NCI-H524 treated with DMSO at 0.1 percent for 48 hours (cell line): ENCODE measurements at places on chromosomes 13 and 19.
A peak's percentile ranks its signal among the peaks of the same experiment; 100 is the strongest.

GRCh38 chr13:21948769-21949474 lies 278.0 kb downstream of the FGF9 start:
- no peak for DNase-seq

DNA sequence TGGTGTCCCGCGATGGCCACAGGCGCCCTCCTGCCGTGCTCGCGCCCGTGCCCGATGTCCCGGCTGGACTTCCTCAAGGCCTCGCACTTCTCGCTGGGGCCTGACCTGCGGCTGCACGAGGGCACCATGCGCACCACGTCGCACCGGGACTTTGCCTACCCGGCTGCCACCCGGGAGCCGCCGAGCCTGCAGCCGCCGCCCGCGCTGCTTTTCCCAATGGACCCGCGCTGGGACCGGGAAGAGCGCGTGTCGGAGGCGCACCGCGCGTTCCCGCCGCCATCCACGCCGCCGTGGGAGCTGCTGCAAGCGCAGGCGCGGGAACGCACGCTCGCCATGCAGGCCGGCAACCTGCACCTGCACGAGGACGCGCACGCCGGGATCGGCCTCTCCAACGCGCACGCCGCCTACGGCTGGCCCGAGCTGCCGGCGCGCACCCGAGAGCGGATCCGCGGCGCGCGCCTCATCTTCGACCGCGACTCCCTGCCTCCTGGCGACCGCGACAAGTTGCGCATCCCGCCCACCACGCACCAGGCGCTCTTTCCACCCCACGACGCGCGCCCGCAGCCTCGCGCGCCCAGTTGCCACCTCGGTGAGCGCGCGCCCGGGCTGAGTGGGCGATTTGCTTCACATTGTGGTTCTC lies 12.1 kb upstream of the PEX11G start:
- peak; percentile 48 for DNase-seq

DNA sequence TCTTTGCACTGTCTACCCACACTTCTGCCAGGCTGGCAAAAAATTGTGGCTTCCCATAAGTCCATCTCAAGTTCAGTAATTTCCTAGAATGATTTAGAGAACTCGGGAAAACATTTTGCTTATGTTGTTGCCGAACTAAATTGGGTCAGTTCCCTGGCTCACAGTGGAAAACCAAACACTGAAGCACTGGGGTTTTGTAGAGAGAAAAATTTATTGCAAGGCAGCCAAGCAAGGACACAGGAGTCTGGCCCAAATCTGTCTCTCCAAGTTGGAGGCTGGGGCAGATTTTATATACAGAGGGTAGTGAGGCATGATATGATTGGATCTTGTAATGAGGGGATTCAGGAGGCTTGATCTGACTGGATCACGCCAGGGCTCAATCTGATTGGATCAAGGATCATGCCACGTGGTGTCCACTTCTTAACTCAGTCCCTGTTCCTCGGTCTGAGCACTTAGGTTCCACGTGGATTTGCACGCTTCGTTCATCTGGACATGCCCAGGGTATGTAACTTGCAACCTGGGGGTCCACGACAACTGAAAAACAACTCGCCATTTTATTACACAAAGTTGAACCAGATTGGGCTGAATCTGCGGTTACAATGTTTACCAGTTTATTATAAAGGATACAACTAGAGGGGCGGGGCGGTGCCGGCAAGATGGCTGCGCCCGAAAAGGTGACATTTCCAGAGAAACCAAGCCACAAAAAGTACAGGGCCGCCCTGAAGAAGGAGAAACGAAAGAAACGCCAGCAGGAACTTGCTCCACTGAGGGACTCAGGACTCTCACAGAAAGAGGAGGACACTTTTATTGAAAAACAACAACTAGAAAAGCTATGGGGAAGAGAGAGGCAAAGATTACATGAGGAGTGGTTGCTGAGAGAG lies 7.3 kb downstream of the CD209 start:
- no peak for DNase-seq

- no peak for DNase-seq
Measured at GRCh38 chr13:89897681-89898080, 1449.8 kb upstream of the MIR17HG start.

DNA sequence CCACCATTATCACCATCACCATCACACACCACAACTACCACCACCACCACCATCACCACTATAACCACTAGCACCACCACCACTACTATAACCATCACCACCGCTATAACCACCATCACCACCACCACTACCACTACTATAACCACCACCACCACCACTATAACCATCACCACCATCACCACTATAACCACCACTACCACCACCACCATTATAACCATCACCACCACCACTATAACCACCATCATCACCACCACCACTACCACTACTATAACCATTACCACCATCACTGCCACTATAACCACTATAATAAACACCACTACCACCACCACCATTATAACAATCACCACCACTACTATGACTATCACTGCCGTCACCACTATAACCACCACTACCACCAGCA lies 173.2 kb downstream of the DCLK1 start:
- no peak for DNase-seq

DNA sequence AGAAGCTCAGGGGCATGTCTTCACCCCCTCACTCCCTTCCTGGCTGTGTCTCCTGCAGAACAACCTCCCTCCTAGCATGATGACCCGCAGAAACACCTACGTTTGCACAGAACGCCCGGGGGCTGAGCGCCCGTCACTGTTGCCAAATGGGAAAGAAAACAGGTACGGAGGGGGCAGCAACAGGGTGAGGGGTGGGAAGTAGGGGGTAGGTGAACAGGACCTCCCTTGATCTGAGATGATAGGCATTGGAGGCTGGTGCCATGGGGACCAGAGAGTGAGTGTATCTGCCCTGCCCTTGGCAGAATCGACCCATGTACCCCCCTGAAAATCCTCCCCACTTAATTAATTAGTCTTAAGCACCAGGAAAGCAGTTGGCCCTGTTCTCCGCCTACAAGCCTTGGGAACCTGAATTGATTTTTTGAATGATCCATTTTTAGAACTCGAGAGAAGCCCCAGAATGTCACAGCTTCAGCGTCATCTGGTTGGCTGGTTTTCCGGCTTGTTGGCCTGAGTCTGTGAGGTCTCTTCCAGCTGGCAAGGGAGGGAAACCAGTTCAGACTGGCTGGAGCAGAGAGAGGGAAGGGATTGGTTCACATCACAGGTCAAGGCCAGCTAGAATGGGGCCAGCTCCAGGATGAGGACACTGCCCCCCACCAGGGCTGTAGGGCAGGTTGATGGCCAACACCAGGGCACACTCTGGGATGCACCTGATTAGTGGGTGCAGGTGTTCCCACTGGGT lies 28.2 kb downstream of the CKM start:
- DNase-seq, result no peak

- no peak for DNase-seq
Measured at GRCh38 chr13:50672025-50672424, 171.5 kb downstream of the DLEU7 start.

GRCh38 chr13:26053418-26053980 lies 1.7 kb upstream of the SHISA2 start:
- no peak for DNase-seq

DNA sequence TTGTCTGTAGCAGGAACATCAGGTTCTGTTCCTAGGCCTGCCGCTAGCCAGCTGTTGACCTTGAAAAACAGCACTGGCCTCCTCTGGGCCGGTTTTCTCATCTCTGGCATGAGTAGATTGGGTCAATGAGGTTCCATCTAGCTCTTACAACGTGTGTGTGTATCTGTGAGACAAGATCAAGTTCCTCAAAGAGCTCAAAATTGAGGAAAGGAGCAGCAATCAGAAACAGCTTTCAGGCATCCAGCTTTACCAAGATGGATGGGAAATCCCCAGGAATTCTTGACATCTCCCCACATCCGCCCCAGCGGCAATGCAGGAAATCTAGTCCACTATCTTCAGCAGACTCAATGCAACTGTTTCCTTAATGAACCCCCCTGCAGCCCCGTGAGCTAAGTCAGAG lies 4.9 kb downstream of the FLT1 start:
- no peak for DNase-seq

GRCh38 chr19:1761528-1762242 lies 8.4 kb downstream of the ONECUT3 start:
- no peak for DNase-seq

DNA sequence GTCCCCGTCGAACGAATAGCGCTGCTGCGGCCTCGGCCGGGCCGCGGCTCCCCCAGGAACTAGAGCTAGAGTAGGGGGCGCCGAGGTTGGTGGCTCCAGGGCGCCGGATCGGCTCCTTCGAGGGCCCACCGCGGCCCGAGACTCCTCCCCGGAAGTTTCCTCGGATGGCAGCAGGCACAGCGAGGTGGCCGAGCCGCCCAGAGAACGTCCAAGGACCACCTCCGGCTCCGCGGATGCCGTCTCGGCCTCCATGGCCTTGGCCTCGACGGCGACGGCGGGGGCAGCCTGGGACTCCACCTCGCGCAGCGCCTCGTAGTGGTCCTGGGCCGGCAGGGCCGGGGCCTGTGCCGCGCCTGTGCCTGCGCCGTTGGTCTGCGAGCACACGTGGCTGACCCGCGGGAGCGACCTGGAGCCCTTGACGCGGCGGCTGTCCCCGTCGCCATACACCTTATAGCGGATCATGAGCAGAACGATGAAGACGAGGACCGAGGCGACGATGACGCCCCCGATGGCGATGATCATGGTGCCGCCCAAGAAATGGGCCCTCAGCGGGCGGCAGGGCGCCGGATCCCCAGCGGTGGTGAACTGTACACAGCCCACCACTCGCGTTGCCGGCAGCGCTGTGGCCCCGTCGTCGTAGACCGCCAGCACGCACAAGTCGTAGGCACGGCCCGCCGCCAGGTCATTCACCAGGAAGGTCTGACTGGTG lies 11.8 kb downstream of the IFNL1 start:
- no peak for DNase-seq

DNA sequence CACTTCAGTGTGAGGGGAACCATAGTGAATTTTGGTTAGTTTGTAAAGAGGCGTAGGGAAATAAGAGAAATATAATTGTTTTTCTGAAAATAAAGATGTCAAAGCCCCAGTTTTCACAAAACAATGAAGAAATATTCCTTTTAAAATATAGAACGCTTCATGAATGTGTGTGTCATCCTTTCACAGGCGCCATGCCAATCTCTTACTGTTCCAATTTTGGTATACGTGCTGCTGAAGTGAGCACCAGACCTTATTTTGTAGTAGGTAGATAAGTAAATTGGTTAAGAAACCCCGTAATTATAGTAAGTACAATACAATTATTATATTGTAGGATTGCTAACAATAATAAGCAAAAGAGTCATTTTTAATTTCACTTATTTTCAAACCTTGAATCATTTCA lies 43.3 kb downstream of the NAA16 start:
- DNase-seq, result no peak

GRCh38 chr19:42254850-42255765 lies at the start of gene ERF:
Gene ERF, minus strand, starts transcription at chr19:42255128. Its CDS starts 129 bp downstream, at chr19:42254999.
- no peak for DNase-seq

DNA sequence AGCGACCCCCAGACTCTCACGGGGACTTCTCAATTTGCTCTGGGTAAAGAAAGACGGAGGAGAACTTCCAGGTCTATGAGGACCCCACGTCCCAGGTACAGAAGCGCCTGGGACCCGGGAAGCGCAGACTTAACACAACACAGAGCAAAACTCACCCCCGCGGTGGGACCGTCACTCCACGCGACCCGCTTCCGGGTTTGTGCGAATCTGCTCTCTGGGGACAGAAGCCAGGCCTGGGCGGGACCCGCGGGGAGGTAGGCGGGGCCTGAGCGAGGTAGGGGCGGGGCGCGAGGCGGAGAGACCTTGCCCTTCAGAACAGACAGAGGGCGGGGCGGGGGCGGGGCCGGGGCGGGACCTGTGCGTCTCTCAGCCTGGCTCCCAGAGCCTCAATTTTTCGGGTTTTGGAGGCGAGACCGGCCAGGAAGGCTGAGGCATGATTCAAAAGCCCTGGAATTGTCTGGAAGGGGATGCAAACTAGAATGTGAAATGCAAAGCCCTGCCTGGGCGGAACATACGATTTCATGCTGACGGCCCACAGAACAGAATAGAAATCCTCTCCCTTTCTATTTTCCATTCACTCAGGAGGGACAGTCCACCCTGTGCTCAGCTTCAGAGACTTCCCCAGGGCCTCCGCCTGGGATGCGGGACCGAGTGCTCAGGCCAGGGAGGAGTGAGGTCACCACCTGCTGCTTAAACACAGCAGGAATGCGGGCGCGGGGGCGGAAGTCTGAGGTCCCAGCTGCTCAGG lies 19.3 kb upstream of the ZNF888 start:
- DNase-seq, result no peak
